ENCODE measurements at places on chromosomes 13 and 19. TPM values are rescaled to one million over a fixed set of nuclear protein-coding genes. Genes with fewer than 3 reads are reported as not detected.
A peak's percentile ranks its signal among the peaks of the same experiment; 100 is the strongest.

DNA sequence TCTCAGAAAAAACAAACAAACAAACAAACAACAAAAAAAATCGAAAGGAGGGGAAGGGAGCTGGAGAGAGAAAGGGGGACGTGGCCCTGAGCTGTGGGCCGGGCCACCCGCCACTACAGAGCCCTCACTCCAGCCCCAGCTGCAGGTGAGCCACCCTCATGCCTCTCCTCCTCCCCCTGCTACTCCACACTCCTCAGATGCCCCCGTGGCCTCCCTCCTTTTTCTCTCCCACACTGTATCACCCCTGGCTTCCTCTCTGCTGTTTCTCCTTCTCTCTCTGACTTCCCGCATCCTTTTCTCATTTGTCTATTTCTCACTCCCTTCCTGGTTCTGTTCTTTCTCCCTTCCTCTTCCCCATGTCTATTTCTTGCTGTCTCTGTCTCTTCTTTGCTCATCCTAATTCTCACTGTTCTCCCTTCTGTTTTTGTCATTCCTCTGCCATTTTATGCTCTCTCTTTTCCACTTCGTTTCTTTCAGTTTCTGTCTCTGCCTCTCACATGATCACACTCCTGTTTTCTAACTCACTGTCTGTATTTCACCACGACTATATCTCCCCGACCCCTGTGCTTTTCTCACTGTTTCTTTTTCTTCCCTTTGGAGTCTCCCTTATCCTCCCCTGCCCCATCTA lies 2.7 kb downstream of the KLK2 start:
- peaks cover 14% of the 10 kb centered on the region for H3K27me3 ChIP-seq
- no peak overlapping the region for H3K27ac ChIP-seq
- peaks cover 4% of the 10 kb centered on the region for H3K4me1 ChIP-seq
- no peaks in the 10 kb centered on the region for H3K36me3 ChIP-seq

Gene CNFN
- total RNA-seq, result not detected

GRCh38 chr19:32224371-32225244 lies 120.8 kb upstream of the ZNF507 start:
- H3K27ac ChIP-seq, result peak overlapping the region; percentile 26
- H3K36me3 ChIP-seq, result no peaks in the 10 kb centered on the region
- no peaks in the 10 kb centered on the region for H3K27me3 ChIP-seq
- H3K4me1 ChIP-seq, result peaks cover 4% of the 10 kb centered on the region
- DNase-seq, result peak; percentile 75

- peaks cover 26% of the 10 kb centered on the region for H3K4me1 ChIP-seq
- no peaks in the 10 kb centered on the region for H3K36me3 ChIP-seq
- no peaks in the 10 kb centered on the region for H3K27me3 ChIP-seq
- H3K4me3 ChIP-seq, result no peak overlapping the region
- peak overlapping the region; percentile 7 for H3K27ac ChIP-seq
Measured at GRCh38 chr13:40163066-40164000, 503.1 kb downstream of the FOXO1 start.

- H3K27ac ChIP-seq, result no peak overlapping the region
- no peak overlapping the region for H3K4me3 ChIP-seq
- peaks cover 8% of the 10 kb centered on the region for H3K4me1 ChIP-seq
- no peaks in the 10 kb centered on the region for H3K27me3 ChIP-seq
Measured at GRCh38 chr19:19410553-19411550, 5.4 kb downstream of the GATAD2A start.

DNA sequence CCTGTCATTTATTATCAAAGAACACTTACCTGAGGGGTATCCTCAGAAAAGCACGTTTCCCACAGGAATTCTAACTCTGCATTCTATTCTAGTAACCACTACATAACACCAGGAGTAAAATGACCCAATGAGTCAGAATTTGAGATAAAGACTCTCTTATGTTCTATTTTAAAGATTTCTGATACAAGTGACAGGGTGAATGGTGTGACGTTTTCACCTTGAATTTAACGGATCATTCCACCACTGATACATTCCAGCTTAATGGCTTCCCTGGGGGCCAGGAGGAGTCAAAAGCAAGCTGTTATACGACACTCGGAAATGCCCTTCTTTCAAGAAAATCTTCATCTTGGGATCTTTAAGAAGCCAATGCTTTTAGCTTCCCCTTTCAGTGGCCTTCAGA lies 55.2 kb downstream of the SLC7A1 start:
- DNase-seq, result no peak
- no peak overlapping the region for H3K27ac ChIP-seq
- no peak overlapping the region for H3K4me3 ChIP-seq
- H3K27me3 ChIP-seq, result no peaks in the 10 kb centered on the region

Gene MBD3L5
- total RNA-seq, result not detected

Gene PGLYRP2
- not detected for total RNA-seq

DNA sequence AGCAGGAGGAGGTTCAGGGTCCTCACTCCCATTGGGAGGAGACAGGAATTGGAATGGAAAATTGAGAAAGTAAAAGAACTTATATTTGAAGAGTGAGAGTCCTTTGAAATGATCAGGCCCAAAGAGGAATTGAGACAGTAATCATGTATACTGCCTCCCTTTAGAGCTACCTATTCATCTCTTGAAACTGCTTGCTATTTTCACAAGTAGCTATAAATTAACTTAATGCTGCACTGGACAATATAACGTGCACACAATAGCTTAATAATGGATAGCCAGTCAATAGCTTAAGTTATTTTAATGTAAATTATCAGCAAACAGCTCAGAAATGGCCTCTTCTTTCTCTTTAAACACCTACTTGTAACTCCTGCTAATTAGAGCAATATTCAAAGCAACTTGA lies 46.6 kb upstream of the MYCBP2 start:
- no peak overlapping the region for H3K4me3 ChIP-seq
- H3K27ac ChIP-seq, result no peak overlapping the region
- H3K4me1 ChIP-seq, result no peaks in the 10 kb centered on the region
- H3K27me3 ChIP-seq, result no peaks in the 10 kb centered on the region

Data from SJCRH30 (cell line).